ENCODE measurements at places on chromosomes 5 and 9.

DNA sequence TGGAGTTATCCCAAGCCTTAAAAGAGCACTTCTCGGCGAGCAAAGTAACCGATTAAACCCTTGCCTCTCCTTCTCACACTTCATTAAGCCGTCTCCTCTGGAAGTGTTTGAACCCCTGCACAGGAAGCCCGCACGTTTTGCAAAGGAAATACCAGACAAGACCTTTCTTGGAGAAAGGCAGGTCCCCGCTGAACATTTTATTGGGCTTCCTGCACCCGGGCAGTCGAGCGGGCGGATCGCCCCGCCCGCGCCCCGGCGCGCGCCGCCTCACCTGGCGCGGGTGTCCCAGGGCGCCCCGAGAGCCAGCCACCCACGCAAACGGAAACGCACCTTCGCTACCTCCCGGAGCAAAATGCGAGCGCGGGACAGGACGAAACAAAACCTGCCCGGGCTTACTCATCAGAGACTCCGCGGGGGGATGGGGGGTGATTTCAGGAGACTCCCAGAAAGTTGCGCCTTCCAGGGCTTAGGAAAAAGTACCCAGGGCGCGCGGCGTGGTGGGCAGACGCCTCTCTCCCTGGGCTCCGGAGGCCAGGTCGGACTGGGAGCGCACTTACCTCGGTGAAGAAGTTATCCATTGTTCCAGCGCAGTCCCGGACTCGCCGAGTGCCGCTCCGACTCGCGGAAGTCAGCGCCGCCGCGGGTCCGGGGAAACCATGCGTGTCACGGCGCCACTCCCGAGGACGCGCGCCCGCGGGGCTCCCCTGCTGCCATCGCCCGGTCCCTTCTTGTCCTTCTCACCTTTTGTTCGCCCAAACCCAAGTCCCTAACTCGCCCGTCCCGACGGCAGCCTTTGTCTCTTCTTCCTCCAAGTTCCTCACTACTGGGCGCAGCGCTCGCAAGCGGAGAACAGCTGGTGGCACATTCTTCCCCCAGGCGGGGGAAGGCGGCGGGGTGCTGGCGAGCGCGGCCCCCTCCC is 598 bp downstream of the MYO10 start:
- no peak for DNase-seq

DNA sequence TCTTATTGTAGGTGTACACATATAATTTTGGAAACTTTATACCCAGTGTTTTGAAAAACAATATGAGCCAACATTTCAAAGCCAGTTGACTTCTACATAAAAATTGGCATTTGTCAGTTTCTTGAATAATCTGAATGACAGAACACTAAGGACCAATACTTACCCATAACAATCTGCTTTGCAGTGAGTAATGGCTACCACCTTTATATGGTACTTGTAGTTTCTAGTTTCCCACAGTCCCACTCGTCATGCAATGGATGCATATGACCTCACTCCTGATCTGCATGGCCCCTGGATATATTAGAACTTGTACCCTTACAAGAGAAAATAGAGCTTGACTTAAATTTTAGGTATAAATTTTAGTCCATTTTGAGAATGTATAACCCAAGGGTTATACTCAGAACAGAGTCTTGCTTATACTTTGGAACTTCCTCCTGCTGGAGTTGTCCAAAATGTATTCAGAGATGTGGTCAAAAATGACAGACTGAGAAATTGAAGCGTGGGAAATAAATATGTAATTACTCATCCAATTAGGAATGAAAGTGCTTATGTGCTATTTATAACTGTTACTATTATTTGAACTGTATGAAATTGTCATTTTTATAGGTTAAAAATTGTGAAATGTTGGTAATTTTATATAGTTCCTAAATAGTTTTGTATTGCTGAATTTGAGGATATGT is 19.5 kb downstream of the XRCC4 start:
- no peak for DNase-seq

DNA sequence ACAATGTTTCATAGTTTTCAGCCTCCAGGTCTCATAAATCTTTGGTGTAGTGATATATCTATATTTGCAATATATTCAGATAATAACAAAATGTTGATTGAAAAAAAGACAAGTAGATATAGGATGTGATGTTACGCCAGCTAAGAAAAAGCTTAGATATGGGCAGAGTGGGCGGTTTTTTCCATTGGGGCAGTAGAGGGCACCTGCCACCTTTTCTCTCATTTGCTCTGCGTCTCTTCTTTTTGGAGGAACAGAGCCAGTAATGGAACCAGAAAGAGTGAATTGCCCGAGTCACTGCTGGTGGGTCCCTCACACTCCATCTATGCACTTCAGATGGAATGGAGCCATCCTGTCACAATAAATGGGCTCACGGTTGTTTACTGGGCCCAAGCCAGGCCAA is 62.1 kb upstream of the FANCC start:
- no peak for DNase-seq

DNA sequence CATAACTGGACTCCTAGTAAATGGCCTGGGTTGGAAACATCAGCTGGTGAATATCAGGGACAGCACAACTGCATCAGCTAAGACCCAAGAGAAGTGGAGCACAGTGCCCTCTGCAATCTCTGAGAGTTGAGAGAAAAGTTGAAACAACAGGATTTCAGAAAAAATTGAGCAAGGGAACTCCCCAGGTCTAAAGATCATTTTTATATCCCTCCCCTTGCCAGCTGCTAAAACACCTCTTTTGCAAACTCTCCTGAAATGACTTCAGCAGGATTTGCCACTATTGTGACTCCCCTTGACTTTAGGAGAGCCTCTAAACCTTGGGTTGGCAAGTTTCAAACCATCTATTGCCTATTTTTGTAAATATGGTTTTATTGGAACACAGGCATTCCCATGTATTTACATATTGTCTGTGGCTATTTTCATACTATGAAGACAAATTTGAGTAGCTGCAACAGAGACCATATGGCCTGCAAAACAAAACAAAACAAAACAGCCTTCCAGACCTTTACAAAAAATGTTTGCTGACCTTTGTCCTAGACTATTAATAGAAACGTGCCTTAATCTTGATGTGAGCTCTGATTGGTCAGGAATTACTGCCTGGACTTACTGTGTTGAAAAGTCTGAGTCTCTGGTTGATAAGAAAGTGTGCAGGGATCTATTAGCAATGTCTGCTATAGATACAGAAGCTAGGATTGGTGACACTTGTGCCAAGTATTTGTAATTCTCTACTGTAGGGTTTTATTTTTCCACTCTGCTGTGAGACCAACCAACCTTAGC is 37.7 kb upstream of the PLPPR1 start:
- no peak for DNase-seq

GRCh38 chr5:160129841-160130240 is 10.6 kb upstream of the PWWP2A start:
- DNase-seq = no peak

- DNase-seq = no peak
Observed at GRCh38 chr9:92439921-92440750, 15.9 kb upstream of the OMD start.

DNA sequence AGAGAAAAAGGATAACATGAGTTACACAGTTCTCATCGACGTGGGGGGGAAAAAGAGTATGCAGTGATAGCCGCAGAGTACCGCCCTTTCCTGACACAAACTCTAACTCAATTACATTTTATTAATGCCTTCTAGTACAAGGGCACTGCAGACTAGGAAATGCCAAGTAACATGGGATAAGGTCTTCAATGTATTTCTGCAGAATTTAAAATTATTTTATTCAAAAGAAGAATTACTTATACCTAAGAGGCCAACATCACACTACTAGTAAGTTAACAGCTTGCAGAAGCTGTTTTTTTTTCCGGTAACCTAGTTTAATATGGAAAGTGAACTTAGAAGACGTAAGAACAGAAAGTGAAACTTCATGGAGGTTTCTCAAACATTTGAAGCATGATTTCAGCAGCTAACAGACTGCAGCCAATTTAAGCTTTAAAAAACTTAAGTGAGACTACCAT is 3.9 kb downstream of the SETX start:
- no peak for DNase-seq

DNA sequence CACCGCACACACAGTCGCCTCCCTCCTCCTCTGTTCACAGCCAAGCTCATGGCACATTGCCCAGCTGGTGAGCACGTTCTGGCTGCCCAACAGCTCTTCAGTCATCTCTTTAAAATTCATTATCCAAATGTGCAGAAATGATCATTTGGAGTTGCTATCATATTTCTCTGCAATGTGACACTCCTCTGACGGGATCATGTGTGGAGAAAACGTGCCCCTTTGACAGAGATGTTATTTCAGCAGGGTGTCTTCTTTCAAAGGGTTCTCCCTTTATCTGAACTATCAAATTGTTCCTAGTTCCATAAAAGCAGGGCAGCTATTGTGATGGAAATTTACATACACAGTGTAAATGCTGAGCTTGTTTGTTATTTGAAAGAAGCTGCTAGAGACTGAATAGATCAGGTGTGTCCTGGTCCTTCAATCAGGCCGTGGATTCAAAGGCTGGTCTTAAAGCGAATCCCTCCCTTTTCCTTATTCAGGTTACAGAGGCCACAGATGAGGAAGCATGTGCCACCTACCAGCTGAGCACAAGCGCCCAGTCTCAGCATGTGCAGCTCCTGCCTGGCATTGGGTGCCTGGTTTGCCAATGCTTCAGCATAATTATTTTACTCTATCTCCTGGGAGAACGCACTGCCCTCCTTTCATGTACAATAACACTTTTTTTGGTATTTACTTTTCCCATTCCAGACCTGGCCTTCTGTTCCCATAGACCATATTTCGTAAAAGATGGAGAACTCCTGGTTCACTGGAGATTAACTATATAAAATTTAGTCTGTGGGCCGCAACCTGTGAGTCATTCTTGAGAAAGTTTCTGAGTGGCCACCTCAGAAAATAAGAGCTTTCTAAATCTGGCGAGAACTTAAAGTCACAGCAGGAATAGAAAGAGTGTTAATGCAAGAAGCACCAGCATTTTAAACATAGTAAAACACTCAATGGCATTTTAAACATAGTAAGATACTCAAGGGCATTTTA is 433.7 kb downstream of the ENC1 start:
- no peak for DNase-seq

DNA sequence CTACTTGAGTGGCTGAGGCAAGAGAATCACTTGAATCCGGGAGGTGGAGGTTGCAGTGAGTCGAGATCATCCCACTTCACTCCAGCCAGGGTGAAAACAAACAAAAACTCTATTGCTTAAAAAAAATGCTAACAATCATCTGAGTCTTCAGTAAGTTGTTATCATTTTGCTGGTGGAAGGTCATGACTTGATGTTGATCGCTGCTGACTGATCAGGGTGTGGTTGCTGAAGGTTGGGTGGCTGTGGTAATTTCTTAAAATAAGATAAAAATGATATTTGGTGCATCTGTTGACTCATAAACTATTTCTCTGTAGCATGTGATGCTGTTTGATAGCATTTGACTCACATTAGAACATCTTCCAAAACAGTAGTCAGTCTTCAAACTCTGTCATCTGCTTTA is 349.4 kb upstream of the PAPPA start:
- no peak for DNase-seq

DNA sequence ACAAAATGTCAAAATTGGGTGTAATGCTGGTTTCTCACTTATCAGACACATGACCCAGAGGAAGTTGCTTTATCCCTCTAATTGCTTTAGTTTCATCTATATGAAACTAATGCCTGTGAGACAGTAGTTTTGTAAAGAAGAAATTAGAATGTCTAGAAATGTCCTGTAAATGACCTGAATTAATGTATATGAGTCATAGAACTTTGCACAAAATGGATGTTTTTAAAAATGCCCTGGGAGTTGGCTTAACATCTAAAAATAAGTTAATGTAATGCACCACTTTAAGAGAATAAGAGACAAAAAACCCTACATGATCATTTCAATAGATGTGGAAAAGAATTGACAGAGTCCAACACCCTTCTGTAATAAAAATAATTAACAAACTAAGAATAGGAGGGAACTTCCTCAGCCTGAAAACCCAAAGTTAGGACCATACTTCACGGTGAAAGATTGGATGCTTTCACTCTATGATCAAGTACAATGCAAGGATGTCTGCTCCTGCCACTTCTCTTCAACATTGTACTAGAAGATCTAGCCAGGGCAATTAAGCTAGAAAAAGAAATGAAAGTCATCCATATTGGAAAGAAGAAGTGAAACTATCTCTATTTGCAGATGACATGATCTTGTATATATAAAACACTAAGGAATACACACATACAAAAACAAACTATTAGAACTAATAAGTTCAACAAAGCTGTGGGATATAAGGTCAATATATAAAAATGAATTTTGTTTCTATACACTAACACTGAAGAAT is 117.9 kb downstream of the MELK start:
- DNase-seq = no peak

GRCh38 chr5:147427521-147428401 is 82.1 kb downstream of the DPYSL3 start:
- no peak for DNase-seq

DNA sequence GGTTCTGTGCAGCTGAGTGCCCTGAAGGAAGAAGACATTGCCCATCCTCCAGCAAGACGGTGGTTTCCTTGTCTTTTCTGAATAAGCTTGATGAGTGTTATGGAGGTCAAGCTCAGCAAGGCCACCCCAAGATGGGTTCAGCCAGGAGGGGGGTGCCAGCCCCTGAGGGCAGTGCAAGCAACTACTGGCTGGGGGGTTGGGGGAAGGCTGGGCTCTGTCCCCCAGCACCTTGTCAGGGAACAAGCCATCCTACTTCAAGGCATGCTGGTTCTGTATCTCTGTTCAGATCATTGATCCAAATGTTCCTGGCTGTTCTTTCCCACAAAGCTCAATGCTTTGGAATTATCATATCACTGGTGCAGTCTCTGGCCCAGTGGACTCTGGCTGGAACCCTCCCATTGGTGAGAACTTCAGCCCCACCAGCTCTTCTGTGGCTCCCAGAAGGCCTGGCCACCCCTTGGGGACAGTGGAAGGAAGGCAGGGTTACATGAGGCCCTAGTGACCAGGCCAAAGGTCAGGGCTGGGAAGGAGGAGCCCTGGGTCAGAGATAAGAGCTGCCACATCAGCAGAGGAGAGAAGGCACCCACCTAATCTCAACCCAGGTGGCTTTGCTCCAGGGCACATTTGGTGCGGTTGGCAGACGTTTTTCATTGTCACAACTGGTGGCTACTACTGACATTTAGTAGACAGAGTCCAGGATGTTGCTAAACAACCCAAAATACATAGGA is 280.2 kb downstream of the IRX2 start:
- DNase-seq = no peak

DNA sequence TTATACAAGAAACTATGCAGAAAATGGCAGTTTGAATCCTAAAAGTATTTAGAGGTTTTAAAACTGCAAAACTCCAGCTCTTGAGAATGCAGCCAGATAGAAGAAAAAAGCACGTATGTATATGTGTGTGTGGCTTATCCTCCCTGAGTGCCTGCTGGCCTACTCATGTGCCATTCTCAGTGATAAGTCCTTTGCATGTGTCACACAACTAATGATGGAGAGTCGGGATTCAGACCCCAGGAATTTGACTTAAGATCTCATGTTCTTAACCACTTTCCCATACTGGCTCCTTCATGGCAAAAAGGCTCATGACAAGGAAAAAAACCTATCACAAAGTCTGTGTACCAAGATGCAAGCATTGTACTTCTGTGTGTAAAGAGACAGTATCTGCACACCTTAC is 26.6 kb downstream of the SMARCA2 start:
- no peak for DNase-seq
